SJSA1 (cell line): ENCODE measurements at places on chromosomes 12 and 14. TPM values are rescaled to one million over a fixed set of nuclear protein-coding genes. Genes with fewer than 3 reads are reported as not detected.

DNA sequence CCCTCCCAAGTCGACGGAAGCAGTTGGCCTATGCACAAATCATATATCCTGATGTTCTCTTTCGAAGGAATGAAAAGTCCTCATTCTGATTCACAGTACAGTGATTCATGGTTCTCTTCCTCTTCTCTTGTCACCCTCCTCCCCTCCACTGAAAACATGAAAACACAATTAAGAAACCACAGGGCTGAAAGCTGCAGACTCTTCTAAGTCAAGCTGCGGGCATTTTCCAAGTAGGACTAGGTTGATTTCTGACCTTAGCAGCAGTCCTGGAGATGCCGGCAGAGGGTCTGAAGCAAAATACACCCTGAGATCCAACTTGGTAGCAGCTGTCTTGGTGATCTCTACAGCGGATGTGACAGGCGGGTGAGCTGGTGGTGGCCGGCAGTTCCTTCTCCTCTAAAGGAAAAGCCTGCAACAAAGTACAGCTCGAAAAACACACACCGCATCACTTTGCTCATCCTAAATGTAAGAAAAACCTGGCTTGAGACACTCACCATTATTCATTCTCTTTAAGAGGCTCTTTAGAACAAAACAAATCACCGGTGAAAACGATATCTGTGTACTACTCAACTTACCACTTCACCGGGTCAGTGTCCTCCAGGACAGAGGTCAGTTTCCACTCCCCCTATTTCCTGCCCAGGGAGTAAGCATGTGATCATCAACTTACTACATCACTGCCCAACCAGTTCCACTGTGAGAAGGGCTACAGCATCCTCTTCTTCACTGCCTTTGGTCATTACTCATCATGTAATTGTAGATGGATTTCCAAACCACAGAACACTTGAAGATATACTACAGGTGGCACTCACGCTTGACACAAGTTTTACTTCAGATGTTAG lies 6.0 kb downstream of the TMCC3 start:
- H3K27ac ChIP-seq = peak overlapping the region; percentile 36
- no peak for DNase-seq
- no peaks in the 10 kb centered on the region for H3K36me3 ChIP-seq
- H3K27me3 ChIP-seq = no peaks in the 10 kb centered on the region
- H3K4me3 ChIP-seq = peak overlapping the region; percentile 9

DNA sequence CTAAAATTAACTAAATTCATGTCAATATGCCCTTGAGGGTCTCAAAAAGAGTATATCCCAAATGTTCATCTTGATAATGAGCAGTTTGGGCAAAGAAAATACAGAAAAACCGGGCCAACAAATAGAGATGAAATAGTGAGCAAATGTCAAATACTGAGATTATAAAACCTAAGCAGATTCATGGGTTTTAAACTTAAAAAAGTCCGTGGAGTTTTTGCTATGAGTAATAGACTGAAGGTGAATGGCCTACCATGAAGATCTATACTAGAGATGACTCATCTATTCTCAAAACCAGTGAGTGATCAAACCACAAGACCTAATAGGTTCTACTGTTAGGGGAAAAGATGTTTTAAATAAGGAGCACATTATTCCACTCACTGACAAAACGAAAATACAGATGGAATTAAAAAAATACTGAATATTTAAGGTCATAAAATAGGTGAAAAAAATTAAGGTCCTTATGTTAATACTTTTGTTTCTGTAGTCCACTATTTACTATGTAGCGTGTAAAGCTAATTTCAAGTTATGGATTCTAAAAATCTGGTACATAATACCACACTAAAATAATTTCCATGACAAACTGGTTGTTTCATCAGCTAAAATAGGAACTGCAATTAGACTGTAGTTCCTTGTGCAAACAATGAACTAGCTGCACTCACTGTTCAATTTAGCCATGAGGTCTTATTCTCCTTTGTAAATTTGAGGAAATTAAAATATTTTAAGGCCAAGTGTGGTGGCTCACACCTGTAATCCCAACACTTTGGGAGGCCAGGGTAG lies 5.0 kb downstream of the HNRNPC start:
- H3K27me3 ChIP-seq = no peaks in the 10 kb centered on the region
- no peak overlapping the region for H3K27ac ChIP-seq
- H3K36me3 ChIP-seq = peaks cover 86% of the 10 kb centered on the region
- no peak overlapping the region for H3K4me3 ChIP-seq

DNA sequence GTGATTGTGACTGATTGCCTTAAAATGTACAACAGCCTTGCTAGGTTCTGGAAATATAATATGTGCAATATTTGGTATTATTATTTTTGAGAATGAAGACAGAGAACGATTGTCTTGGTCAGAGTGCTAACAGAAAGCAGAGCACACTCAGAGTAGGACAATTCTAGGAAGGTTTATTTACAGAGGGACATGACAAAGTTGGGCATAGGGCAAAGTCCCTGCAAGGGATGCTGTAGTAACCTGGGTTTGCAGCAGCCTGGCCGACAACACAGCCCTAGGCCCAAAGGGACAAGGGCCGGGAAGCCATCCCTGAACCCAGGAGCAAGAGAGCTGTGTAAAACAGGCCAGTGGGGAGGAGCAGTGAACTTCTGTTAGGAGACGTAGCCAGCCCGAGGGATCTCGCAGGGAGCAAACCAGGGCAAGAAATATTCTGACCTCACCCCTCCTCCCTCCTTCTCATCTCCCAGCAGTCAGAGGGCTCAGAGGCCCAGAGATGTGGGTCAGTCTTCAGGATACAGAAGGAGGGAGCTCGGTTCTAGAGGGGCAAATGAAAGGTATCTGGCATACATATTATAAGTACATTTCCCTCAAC lies 51.0 kb upstream of the FERMT2 start:
- H3K4me3 ChIP-seq = no peak overlapping the region
- H3K27me3 ChIP-seq = no peaks in the 10 kb centered on the region
- no peak overlapping the region for H3K27ac ChIP-seq
- no peak for DNase-seq
- no peaks in the 10 kb centered on the region for H3K4me1 ChIP-seq

DNA sequence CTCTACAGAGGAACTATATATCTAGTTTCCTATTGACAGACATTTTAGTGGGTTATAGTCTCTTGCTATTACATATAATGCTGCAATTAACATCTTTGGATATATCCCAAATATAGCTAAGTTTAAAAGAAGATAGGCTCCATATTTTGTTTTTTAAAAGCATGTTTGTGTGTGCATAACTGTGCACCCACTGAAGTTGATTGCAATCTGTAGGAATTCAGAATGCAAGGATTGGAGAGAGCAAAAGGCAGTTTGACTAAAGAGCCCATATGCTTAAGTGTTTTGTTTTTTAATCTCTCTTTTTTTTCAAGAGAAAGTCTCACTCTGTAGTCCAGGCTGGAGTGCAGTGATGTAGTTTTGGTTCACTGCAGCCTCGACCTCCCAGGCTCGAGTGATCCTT lies 9.4 kb upstream of the ABCD4 start:
- H3K27ac ChIP-seq = no peak overlapping the region
- H3K27me3 ChIP-seq = no peaks in the 10 kb centered on the region
- no peaks in the 10 kb centered on the region for H3K36me3 ChIP-seq
- H3K4me3 ChIP-seq = no peak overlapping the region
- DNase-seq = no peak
- no peaks in the 10 kb centered on the region for H3K4me1 ChIP-seq

DNA sequence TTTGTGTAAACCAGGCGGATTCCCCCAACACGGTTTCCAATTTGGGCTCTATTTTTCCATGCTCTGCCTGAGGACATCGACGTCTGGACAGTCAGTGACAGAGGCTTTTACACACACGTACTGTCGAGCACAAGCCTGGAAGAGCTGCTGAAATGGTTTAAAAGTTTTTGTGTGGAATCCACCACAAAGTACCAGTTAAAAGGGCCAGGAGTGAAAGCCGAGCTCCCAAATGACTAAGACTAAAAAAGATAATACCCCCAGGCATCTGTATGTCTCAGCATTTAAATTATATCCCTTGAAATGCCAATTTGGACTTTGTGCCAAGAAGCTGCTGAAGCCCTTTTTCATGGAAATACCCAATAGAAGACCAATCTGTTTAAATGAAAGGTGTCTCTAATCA lies 173.2 kb downstream of the EGLN3 start:
- no peak overlapping the region for H3K4me3 ChIP-seq
- H3K4me1 ChIP-seq = peaks cover 19% of the 10 kb centered on the region
- no peaks in the 10 kb centered on the region for H3K27me3 ChIP-seq
- no peak overlapping the region for H3K27ac ChIP-seq
- DNase-seq = no peak

DNA sequence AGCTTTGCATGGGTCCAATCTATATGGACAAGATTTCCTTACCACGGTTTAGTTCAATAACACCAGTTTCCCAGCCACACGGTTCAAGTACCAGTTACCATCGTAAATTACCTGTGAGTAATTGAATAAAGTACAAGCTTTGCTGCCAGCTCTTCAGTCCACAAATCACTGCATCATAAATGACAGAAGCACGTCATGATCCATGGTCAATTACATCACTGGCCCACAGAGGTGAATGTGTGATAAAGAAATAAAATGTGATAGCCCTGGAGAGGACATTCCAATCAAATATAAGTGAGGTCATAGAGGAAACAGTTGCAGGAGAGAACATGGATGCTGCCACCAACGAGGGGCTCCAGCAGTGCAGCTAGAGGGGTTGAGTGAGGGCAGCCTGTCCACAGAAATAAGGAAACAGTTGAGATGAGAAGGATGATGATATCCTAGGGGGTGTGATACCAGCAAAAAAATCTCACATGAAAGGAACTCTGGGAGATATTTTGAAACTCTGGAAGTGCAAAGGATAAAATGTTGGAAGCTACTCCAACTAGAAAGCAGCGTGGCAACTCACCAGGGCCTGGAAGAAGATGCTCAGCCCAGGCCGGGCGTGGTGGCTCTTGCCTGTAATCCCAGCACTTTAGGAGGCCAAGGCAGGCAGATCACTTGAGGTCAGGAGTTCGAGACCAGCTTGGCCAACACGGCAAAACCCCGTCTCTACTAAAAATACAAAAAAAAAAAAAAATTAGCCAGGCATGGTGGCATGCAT lies 5.8 kb upstream of the DYNC1H1 start:
- no peaks in the 10 kb centered on the region for H3K27me3 ChIP-seq
- no peak overlapping the region for H3K27ac ChIP-seq
- no peaks in the 10 kb centered on the region for H3K36me3 ChIP-seq
- DNase-seq = no peak
- peaks cover 17% of the 10 kb centered on the region for H3K4me1 ChIP-seq

DNA sequence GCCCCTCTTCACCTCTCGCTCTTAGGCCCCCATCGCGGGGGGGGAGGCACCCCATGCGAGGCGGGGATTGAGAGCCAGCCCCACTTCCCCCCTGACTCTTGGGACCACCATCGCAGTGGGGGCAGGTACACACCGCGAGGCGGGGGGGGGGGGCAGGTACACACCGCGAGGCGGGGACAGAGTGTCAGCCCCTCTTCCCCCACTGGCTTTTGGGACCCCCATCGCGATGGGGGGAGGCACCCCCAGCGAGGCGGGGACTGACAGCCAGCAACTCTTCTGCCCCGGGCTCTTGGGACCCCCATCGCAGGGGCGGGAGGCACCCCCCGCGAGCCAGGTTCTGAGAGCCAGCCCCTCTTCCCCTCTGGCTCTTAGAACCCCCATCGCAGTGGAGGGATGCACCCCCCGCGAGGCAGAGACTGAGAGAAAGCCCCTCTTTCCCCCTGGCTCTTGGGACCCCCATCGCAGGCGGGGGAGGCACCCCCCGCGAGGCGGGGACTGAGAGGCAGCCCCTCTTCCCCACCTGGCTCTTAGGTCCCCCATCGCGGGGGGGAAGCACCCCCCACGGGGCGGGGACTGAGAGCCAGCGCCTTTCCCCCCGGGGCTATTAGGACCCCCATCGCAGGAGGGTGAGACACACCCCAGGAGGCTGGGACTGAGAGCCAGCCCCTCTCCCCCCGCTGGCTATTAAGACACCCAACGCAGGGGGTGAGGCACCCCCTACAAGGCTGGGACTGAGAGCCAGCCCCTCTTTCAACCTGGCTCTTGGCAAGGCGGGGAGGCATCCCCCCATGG lies 196.5 kb upstream of the PZP start:
- H3K27me3 ChIP-seq = no peaks in the 10 kb centered on the region
- no peaks in the 10 kb centered on the region for H3K36me3 ChIP-seq
- H3K4me3 ChIP-seq = no peak overlapping the region
- H3K27ac ChIP-seq = no peak overlapping the region
- no peak for DNase-seq

DNA sequence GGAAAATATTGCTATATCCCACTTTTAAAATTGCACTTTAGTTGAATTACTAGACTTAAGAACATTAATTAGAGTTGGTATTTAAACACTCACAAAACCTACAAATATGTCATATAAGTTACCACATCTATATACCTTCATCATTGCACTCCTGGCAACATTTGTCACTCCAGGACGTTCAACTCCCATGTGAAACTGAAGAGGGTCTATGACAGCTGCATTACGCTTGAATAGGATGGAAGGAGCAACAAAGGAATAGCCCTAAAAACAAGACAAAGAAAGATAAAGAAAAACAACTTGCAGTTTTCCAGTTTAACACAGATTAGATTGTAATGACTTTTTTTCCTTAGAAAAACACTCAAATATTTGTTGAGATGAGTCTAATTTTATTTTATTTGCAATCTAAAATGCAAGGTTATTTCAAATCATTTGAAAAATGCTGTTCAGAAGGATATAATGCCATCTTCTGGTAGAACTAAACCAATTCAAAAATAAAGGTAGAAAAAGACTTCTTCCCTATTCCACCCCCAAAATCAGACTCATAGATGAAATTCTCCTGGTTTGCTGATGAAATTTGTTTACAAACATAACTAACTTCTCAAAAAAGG lies 84.3 kb upstream of the TTC7B start:
- DNase-seq = no peak
- no peaks in the 10 kb centered on the region for H3K27me3 ChIP-seq
- no peaks in the 10 kb centered on the region for H3K36me3 ChIP-seq
- H3K27ac ChIP-seq = no peak overlapping the region

- no peak overlapping the region for H3K27ac ChIP-seq
- no peak overlapping the region for H3K4me3 ChIP-seq
- H3K36me3 ChIP-seq = no peaks in the 10 kb centered on the region
- H3K4me1 ChIP-seq = peaks cover 36% of the 10 kb centered on the region
These were observed 82.8 kb upstream of the PLEKHG7 start for GRCh38 chr12:92619730-92620684.

- no peaks in the 10 kb centered on the region for H3K27me3 ChIP-seq
- no peak overlapping the region for H3K4me3 ChIP-seq
- DNase-seq = no peak
These were observed 136.9 kb upstream of the KITLG start for GRCh38 chr12:88717188-88717587.

- no peaks in the 10 kb centered on the region for H3K27me3 ChIP-seq
- DNase-seq = no peak
- no peak overlapping the region for H3K27ac ChIP-seq
- H3K36me3 ChIP-seq = no peaks in the 10 kb centered on the region
- H3K4me1 ChIP-seq = no peaks in the 10 kb centered on the region
- no peak overlapping the region for H3K4me3 ChIP-seq
These were observed 34.9 kb downstream of the RERGL start for GRCh38 chr12:18054925-18055619.

GRCh38 chr14:59154373-59154772 lies 34.1 kb upstream of the DAAM1 start:
- no peak overlapping the region for H3K4me3 ChIP-seq
- H3K4me1 ChIP-seq = no peaks in the 10 kb centered on the region
- no peaks in the 10 kb centered on the region; the same call in 1 of the 2 replicates for H3K27me3 ChIP-seq
- no peaks in the 10 kb centered on the region for H3K36me3 ChIP-seq
- H3K27ac ChIP-seq = no peak overlapping the region
- DNase-seq = no peak

Gene HOXC11
- total RNA-seq = 4.3 and 4.6 TPM in 2 replicates

Gene DDX51
- 8.9 and 11.8 TPM in 2 replicates for total RNA-seq

Gene NFYB
- 29.5 and 35.9 TPM in 2 replicates for total RNA-seq

Gene SLC38A4
- total RNA-seq = 14.5 and 18.3 TPM in 2 replicates
